ENCODE measurements at places on chromosomes 6 and 20. TPM values are rescaled to one million over a fixed set of nuclear protein-coding genes. Genes with fewer than 3 reads are reported as not detected.

Gene GRIK2
- total RNA-seq, result 0.16 TPM

Gene NTSR1
- 0.78 TPM for total RNA-seq

Gene FAM209B
- 2.3 TPM for total RNA-seq

Gene NUS1
- 33.8 TPM for total RNA-seq

Gene SEMG1
- total RNA-seq, result not detected

Gene SALL4
- 0.32 TPM for total RNA-seq

Gene SLC25A27
- not detected for total RNA-seq

Gene HLA-DQB1
- 15.1 TPM for total RNA-seq

GRCh38 chr6:89555806-89556205, 82.7 kb downstream of the LYRM2 start:
- no peak for DNase-seq

DNA sequence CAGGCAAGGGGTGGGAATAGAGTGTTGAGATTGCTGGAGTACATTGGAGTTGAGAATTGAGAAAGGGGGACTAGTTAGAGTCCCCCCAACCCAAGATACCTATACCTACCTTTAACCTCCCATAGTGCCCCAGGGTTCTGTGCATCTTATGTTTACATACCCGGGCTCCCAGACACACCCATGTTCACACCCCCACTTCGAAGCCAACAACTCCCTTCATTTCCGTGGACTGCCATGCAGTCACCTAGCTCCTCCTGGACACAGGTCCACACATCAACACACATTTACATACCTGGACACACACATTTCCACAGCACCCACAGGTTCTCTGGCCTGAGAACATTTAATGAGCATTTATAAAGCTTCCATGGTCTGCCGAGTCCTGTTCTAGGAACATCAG, 5.1 kb downstream of the TMEM63B start:
- DNase-seq, result no peak

DNA sequence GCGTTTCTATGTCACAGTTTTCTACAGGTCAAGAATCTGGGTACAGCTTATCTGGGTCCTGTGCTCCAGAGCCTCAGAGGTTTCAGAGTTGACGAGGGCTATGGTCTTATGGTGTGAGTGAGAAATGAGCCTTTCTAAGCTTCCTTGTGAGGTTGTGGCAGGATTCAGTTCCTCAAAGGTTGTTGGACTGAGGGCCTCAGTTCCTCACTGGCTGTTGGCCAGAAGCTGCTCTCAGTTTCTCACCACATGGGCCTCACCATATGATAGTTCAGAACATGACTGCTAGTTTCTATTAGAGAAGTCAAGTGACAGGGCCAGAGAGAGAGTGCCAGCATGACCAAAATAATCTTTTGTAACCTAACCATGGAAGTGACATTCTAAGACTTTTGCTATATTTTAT, 96.1 kb downstream of the NUS1 start:
- DNase-seq, result no peak

DNA sequence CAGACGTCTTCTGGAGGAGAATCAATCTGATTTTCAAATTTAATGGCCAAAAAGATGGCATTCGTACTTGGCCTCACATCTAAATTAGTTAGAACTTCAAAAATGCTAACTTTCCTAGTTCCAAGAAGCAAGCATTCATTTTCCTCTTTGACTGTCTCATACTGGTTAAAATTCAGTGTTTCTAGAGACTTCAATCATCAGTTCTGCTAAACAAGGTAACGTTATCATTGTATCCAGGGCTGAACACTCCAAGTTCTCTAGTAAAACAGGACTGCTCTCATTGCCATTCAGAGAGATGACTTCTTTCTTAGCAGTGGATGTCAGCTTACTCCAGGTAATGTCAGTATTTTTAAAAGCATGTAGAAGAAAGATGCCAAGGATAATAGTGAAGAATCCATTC, 34.6 kb upstream of the ENTPD6 start:
- no peak for DNase-seq

DNA sequence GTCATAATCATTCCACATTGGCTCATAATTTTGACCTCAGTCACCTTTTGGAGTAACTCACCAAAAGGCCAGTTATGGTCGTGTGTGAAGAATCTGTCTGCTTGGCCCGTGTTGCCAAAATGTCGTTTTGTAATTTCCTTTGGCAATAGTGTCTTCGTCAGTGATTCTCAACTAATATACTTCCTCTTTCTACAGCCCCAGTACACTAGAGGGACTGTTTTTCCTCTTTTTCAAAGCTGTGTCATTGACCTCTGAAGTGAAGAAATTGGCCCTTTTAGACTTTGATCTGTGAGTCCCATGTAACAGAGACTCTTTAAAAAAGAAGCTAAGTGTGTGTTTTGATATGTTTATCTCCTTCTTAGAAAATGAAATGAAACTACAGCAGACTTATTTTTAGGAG, 5.2 kb downstream of the FOXO3 start:
- no peak for DNase-seq

GRCh38 chr20:11130554-11131166, 456.9 kb upstream of the JAG1 start:
- no peak for DNase-seq

- no peak for DNase-seq
These were observed 3.1 kb downstream of the DNAAF9 start for GRCh38 chr20:3404402-3404801.

DNA sequence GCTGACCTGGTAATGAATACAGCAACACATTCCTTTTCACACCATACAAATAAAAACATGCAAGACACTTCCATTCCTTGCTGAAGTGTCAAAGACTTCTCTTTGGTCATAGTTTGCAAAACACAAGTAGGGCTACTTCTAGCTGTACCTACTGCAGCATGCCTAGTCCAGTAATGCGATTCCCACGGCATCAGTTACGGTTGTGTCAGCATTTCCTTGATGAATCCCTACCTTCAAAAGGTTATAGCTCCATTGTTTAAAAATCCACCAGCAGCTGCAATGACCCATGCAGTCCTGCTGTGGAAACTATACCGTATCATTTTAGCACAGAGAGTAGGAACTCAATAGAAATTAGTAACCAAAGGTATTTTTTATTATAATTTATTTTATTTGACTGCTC, 1371.5 kb downstream of the EPHA7 start:
- no peak for DNase-seq

- DNase-seq, result no peak
These were observed 394.4 kb downstream of the QKI start for GRCh38 chr6:163808871-163809270.

DNA sequence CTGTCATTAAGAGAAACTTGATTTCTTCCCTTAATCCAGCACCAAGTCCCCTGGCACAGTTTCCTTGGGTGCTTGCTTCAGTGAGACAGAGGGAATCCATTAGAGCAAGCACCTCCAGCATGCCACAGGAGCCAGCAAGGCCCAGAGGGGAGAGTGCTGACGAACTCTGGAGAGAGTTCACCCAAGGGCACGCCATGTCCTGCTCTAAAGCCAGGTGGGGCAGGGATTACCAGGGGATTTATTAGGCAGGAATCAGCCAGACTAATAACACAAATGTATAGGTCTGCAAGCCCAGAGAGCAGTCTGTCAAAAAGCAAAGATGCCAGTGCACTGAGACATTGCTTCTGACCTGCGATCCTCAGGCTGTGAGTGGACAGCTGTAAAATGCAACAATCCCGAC, 155.4 kb upstream of the SYNDIG1 start:
- no peak for DNase-seq

DNA sequence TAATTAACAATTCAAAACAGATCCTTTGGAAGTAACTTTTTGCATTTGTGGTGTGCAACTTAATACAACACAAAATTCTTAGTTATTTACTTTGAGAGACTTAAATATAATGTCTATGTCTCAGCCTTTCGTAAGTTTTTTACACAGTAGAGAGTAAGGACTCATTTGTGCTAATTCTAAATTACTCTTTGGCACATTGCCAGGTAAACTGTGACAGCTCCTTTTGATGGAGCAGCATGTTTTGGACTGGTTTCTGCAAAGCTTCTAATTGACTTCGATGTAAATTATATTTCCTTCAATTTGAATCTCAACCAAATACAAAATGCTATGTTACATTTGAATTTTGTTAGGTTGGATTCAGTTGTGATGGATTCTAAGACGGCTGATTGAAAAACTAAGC, 450.7 kb upstream of the OPRM1 start:
- no peak for DNase-seq

DNA sequence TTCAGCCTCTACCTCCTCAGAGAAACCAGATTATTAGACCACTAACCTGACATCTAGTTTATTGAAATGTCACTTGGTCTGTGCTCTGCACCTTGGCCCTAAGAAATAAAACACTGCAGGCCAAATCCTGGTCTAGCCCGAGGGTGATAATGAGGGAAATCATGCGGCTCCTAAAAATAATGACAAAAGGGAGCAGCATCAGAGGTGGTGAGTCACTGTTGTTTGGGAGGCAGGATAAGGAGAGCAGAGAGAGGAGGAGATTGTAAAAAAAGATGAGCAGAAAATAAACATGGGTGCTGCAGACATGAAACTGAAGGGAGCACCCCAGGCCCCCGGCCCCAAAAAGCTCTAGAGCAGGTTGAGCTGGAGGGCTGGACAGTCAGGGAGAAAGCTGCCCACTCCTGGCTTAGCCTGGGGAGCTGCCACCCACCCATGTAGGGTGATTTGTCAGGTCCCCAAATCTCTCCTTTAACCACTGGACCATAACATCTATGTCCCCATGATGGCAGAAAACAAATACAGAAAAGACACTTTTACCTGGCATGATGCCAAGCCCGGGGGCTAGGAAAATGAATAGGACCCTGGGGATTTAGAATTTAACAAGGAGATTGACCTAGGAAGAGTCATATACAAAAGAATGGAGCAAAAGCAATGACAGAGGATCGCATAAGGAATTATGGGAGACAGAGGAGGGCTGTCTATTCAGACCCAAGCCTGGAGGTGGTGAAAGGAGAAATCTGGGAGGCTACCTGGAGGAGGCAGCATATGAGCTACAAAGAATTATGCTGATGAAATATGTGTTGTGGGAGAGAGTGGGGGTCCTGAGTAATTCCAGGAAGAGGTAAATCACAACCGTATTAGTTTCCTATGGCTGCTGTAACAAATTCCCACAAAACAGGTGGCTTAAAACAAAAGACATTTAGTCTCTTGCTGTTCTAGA, 103.7 kb downstream of the SNAP25 start:
- no peak for DNase-seq
